Muscle of arm (tissue), 14 donors: ENCODE measurements at places on chromosomes 16 and 17.

GRCh38 chr17:48441231-48441711 is 11.3 kb upstream of the SKAP1 start:
- DNase-seq: no peak

DNA sequence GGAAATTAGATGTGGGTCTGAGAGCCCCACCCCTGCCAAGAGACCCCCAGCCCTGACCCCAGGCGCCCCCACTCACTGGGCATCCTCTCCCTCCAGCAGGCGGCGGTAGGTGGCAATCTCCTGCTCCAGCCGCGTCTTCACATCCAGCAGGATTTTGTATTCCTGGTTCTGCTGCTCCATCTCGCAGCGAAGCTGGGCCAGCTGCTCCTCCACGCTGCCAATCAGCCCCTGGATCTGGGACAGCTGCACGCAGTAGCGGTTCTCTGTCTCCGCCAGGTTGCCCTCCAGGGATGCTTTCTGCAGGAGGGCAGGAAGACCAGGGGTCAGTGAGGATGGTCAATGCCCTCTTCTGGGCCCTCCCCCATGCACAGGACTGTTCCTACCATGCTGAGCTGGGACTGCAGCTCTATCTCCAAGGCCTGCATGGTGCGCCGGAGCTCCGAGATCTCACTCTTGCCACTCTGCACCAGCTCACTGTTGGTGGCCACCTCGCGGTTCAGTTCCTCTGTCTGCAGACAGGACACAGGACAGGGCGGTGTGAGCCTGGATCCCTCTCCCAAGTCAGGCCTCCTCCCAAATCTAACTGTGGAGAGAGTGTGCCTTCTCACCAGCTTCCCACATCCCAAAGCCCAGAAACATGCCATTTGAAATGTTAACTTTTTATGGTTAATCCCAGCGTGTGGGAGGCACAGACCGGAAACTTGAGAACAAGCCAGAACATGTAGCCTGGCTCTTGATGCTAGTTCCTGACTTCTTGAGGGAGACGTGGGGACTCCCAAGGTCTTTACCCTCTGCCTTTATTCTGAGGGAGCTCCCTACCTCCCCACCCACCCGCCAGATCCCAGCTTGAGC is 3.6 kb downstream of the KRT17 start:
- no peak for DNase-seq

DNA sequence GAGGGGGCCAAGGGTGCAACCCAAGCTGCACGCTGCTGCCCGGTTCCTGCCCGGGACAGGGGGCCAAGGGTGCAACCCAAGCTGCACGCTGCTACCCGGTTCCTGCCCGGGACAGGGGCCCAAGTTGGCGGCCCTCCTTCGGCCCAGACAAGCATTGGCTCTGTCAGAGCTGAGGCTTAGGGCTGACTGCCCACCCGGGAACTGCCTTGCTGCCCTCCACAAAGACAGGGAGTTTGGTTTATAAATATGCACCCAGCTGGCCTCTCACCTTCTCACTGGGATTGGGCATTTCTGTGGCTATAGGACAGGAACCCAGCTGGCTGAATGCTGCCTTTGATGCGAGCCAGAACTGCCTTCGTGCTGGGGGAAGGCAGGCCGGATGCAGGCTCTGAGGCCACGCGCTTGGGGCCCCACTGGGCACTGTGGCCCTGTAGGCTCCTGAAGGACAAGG is 105.7 kb downstream of the IRX5 start:
- DNase-seq: no peak

DNA sequence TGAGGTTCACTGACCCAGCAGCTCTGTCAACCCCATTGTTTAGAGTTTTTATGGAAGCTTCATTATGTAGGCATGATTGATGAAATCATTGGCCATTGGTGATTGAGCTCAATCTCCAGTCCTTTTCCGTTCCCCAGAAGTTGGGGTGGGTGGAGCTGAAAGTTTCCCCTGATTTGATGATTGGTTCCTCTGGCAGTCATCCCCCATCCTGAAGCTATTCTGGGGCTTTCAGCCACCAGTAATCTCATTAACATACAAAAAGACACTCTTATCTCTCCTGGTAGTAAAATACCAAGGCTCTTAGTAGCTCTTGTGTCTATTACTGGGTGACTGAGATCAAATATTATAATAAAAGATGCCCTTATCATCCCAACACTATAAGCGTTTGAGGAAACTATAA is 67.1 kb downstream of the TANC2 start:
- DNase-seq: no peak

DNA sequence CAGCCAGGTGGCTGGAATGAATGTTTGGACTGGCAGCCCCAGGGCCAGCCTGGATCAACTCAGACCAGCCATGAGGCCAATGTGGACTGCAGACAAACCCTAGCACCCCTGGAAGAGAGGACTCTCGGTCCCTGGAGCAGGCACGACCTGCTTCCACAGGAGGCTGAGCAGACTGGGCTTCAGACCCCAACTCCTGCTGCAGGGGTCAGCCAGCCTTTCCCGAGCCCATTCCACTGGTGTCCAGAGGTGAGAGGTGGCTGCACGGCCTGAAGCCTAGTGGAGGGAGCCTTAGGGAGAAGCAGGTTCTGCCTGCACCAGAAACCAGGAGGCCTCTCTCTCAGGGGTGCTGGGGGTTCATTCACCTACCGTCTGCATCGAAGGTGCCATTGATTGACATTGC is 97.1 kb downstream of the CPPED1 start:
- DNase-seq: no peak

DNA sequence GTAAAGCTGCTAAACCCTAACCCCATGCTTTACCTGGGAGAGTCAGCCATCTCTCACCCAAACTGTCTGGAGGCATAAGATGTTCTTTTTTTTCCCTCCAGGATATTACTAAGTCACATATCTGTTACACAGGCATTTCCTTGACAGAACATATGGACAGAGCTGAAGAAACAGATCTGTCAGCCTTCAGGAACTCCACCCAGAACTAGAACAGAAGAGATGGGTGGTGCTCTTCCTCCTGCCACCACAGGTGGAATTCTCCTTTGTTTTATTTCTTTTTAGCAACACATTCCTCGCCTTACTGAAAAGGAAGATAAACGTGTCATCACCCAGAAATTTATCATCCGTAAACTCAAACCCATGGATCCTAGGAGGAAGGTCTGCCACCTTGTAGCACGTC is 8.8 kb downstream of the MYCBPAP start:
- no peak for DNase-seq

DNA sequence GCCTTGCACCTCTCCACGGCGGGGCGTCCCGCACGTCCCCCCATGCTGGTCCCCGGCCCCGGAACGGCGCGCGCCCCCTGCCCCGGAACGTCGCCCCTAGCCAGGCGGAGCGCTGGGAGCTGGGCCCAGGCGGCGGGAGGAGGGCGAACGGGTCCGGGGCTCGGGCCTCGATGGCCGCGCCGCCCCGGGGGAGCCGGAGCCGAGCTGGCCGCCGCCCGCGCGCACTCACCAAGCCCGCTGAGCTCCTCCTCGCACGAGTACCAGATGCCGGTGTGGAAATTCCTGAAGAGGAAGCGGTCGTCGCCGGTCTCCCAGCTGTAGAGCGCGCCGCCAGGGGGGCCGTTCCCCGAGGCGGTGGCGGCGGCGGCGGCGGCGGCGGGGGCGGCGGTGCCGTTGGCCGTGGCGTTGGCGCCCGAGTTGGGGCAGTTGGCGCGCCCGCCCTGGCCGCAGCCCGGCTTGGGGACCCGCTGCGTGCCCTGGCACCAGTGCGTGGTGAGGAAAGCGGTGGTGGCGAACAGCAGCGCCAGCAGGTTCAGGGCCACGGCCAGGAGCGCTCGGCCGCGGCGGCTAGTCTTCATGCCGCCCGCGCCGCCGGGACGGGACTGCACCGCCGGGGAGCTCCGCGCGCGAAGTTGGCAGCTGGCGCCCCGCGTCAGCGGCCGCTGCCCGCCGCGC is 530 bp downstream of the GSG1L start:
- DNase-seq: no peak

- peak; percentile 70 for DNase-seq
Observed at GRCh38 chr16:19696328-19696727, 21.7 kb downstream of the KNOP1 start.

GRCh38 chr16:84497418-84498222 is 6.8 kb downstream of the MEAK7 start:
- DNase-seq: no peak

DNA sequence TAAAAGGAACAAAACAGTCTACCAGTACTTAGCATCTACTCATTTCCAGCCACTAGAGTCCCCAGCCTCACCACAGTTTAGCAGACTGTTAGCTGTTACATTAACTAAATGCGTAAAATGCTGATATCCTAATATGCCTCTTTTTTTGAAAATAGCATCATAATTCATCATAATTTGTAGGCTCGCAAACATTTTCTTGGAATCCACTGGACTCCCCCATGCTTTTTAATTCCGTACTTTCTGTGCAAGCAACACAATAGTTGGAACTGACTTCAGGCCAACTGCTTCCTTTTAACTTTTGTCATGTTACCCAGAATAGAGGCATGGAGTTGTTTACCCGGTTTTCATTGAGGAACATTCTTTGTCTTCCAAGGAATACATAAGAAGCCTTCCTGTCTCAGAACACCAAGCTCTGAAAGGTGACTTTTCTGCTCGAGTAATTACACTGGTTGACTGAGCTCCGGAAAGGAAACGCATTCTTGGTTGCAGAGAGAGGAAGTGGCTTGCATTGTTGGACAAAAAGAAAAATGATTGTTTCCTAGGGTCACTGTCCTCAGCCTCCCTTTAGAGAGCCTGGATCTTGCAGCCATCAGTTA is 30.9 kb upstream of the SEC14L1 start:
- no peak for DNase-seq

- no peak for DNase-seq
Observed at GRCh38 chr16:67979955-67980678, at the start of gene DPEP3. TSS of gene DPEP3 (minus strand) at chr16:67980499. CDS start at chr16:67980380, 119 bp downstream.

DNA sequence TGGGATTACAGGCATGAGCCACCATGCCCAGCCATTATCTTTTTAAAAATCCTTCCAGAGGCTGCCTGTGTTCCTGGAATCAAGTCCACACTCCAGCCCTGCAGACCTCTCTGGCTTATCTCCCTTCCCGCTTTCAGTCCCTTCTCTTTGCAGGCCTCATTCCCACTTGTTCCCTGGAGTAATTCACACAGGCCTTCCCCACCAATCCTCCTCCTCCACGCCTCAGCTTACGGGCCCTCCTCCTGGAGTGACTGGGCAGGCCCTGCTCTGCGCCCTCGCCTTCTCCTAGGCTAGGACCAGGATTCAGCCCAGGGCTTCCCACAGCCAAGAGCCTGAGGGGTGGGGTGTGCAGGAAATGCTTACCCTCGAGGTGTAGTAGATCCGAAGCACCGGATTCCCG is 2.8 kb downstream of the CDIPT start:
- DNase-seq: no peak

GRCh38 chr16:70428178-70428998 is 10.5 kb downstream of the ST3GAL2 start:
- DNase-seq: peak; percentile 86

- DNase-seq: peak; percentile 72
Observed at GRCh38 chr17:81309140-81309858, 14.2 kb upstream of the SLC38A10 start.

DNA sequence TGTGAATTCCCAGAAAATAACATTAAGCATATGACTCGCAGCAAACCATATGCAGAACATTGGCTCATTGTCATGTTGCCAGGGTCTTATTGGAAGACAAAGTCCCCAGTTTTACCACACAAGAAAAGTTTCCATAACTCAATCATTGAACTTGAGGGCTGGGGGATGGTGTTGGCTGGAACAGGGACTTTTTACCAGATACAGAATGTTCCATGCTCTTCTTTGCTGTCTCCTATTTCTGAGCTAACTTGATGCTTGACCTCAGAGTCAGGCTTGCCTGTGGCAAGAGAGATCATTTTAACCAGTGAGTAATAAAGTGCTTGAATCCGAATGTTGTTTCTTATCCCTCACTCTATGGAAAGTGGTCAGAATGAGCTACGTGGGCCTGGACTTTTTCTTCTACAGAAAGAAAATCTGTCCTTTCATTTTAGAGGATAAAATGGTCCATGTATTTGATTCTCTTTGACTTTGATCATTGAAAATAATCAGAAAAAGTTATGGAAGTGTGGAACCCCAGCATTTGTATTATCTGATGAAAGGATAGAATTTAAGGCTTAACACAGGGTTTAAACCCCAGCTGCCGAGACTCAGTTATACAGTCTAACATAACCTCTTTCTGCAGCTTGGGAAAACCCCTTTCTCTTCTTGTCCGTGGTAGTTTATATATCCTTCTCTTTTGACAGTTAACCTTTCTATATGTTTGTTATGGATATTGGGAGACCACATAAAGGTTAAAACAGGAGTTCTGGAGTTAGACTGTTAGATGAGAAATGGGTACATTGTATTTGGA is 67.0 kb downstream of the TUBD1 start:
- no peak for DNase-seq

GRCh38 chr16:11949527-11949926 is 7.7 kb upstream of the NPIPB2 start:
- peak; percentile 6 for DNase-seq

DNA sequence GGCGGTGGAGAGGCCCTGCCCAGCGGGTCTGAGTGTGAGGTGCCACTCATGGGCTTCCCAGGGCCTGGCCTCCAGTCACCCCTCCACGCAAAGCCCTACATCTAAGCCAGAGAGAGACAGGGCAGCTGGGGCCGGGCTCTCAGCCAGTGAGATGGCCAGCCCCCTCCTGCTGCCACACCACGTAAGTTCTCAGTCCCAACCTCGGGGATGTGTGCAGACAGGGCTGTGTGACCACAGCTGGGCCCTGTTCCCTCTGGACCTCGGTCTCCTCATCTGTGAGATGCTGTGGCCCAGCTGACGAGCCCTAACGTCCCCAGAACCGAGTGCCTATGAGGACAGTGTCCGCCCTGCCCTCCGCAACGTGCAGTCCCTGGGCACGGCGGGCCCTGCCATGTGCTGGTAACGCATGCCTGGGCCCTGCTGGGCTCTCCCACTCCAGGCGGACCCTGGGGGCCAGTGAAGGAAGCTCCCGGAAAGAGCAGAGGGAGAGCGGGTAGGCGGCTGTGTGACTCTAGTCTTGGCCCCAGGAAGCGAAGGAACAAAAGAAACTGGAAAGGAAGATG is 11.2 kb downstream of the VASN start:
- no peak for DNase-seq

DNA sequence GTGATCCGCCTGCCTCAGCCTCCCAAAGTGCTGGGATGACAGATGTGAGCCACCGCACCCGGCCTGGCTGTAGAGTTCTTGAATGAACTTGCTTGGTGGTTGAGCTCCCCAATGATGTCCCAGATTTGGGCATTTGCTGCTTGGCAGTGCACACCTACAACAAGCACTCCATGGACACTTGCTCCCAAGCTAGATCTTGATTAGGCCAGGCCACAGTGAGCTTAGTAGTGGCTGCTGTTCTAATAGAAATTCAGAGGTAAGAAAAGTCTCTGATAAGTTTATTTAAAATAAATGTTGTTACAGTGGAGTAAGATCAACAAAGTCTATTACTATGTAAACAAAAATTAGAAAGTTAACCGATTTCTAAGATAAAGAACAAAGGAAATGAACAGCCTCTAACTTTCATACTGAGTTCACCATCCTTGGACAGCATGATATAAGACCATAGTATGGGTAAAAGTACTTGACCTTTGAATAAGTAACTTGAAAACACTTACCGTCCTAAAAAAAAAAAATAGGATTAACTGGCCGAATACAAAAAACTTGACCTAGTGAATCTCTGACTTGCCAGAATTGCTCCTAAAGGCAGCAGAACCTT is 951 bp downstream of the TMED6 start:
- DNase-seq: no peak
